Heart right ventricle (tissue), 16 donors: ENCODE measurements at places on chromosomes 2 and 18.
A peak's percentile ranks its signal among the peaks of the same experiment; 100 is the strongest.

- no peak overlapping the region for H3K27ac ChIP-seq
- H3K4me1 ChIP-seq: no peaks in the 10 kb centered on the region
- no peak for DNase-seq
- no peaks in the 10 kb centered on the region for H3K36me3 ChIP-seq
- no peak overlapping the region for H3K4me3 ChIP-seq
- no peaks in the 10 kb centered on the region for H3K27me3 ChIP-seq
These were observed 47.1 kb upstream of the REL start for GRCh38 chr2:60834270-60834717.

GRCh38 chr18:23703987-23704384, 14.7 kb downstream of the LAMA3 start:
- H3K27ac ChIP-seq: no peak overlapping the region
- H3K27me3 ChIP-seq: no peaks in the 10 kb centered on the region
- H3K4me3 ChIP-seq: no peak overlapping the region
- DNase-seq: no peak
- H3K36me3 ChIP-seq: no peaks in the 10 kb centered on the region

- no peak for DNase-seq
- H3K4me3 ChIP-seq: no peak overlapping the region
- H3K4me1 ChIP-seq: peaks cover 58% of the 10 kb centered on the region
- peak overlapping the region; percentile 57 for H3K27ac ChIP-seq
- no peaks in the 10 kb centered on the region for H3K27me3 ChIP-seq
These were observed 25.8 kb downstream of the TBC1D8 start for GRCh38 chr2:101125374-101125773.

DNA sequence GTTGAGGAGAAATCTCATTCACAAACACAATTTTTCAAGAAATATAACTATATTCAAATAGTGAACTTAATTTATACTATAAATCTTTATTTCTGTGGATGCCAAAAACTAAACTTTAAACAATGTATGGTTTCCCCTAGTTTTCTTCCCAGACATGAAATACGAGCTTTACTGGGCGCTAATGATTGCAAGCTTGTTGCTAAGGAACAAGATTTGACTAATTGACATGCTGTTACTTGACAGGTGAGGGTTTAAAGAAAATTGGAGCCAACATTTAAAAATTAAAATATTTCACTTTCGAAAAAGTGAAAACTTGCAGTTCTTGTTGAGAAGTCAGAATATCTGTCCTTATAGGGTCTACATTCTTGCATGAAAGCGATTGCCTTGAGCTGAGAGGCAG, 381.0 kb downstream of the MEIS1 start:
- H3K36me3 ChIP-seq: no peaks in the 10 kb centered on the region
- H3K4me3 ChIP-seq: no peak overlapping the region
- H3K4me1 ChIP-seq: no peaks in the 10 kb centered on the region
- H3K27me3 ChIP-seq: no peaks in the 10 kb centered on the region

- H3K4me1 ChIP-seq: no peaks in the 10 kb centered on the region
- H3K4me3 ChIP-seq: no peak overlapping the region
- peak; percentile 7 for DNase-seq
- H3K27me3 ChIP-seq: no peaks in the 10 kb centered on the region
These were observed 83.5 kb downstream of the HRH4 start for GRCh38 chr18:24543795-24544498.

GRCh38 chr2:101803945-101804696, 106.6 kb downstream of the MAP4K4 start:
- no peak for DNase-seq
- H3K27ac ChIP-seq: no peak overlapping the region
- H3K4me3 ChIP-seq: no peak overlapping the region
